NCI-H1048 (cell line): ENCODE measurements at places on chromosomes 5 and 9.

- no peak for DNase-seq
Measured at GRCh38 chr5:60687927-60688720, 11.8 kb downstream of the DEPDC1B start.

GRCh38 chr5:73686912-73687311 lies 60.9 kb downstream of the ARHGEF28 start:
- DNase-seq: no peak

GRCh38 chr5:174082286-174082685 lies 36.8 kb downstream of the NSG2 start:
- no peak for DNase-seq

- DNase-seq: no peak
Measured at GRCh38 chr5:154268073-154268472, 77.5 kb downstream of the GALNT10 start.

DNA sequence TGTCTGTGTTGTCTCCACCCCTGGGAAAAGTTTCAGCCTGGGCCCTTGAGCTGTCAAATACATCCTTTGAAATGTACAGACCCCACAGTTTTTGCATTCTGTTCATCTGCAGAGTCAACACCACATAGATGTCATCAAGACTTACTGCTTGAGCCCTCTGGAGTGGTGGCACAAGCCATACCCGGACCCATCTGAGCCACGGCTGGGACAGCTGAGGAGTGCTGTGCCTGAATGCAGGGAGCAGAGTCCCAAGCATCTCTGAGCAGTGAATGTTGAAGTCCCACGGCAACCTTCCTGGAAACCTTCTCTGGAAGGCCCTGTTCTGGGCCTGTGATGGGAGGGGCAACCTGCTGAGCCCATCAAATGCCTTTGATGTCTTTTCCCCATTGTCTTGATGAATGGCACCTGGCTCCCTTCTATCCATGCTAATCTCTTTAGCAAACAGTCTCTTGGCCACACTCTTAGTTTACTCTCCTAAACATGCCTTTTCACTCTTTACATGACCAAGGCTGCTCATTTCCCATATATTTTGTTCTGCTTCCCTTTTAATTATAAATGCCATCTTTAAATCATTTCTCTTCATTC lies 92.5 kb downstream of the ATPSCKMT start:
- DNase-seq: no peak

DNA sequence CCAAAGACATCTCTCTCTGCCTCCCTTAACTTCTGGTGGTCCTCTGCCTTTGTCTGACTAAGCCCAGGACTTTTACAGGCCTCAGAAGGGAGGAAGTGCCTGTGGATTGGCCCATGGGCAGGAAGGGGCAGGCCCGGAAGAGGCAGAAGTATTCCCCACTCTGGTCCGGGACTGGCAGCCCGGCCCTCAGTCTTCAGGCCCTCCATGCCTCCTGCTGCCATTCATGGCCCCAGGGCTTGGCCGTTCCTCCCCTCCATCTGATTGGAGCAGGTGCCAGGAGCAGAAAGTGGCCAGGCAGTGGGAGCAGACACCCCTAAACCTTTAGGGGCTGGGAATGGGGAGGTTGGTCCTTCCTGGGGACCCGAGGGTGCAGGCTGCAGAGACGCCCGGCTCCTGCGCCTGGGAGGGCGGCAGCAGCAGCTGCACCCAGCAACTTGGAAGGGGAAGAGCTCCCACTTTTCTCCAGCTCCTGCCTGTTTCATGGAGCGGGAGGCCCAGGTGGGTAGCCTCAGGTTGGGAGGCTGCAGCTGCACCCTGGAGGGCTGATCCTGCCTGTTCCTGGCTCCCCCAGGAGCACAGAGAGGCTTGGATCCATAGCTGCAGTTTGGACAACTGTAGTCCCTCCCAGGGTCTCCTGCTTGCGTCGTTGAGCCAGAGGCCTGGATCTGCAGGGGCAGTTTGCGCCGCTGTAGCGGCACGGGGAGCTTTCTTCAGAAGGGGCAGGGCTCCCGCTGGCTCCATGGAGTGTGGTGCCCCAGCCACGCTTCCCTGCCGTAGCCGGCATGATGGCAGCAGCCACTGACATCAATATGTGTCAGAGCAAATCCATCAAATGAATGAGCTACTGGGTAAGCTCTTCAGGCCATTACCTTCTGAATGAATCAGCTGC lies 661.5 kb upstream of the NUDT12 start:
- DNase-seq: no peak

GRCh38 chr5:155106221-155106620 lies 92.7 kb downstream of the KIF4B start:
- no peak for DNase-seq
